ENCODE measurements at places on chromosomes 4 and X. TPM values are rescaled to one million over a fixed set of nuclear protein-coding genes. Genes with fewer than 3 reads are reported as not detected.
A peak's percentile ranks its signal among the peaks of the same experiment; 100 is the strongest.

ATP2B3 gene
- 0.11 TPM for total RNA-seq

UGT2A2 gene
- not detected for total RNA-seq

TXLNG gene
- total RNA-seq, result 6.6 TPM

GPR50 gene
- not detected for total RNA-seq

SYTL4 gene
- total RNA-seq, result 30.6 TPM

ADH1B gene
- not detected for total RNA-seq

ANTXR2 gene
- 42.9 TPM for total RNA-seq

SUPT20HL2 gene
- not detected for total RNA-seq

NMU gene
- total RNA-seq, result 0.20 TPM

ZNF732 gene
- total RNA-seq, result 1.1 TPM

BANK1 gene
- total RNA-seq, result not detected

SEPTIN6 gene
- total RNA-seq, result 16.1 TPM

GRCh38 chr4:83232082-83232481, 52.5 kb downstream of the COQ2 start:
- no peak for DNase-seq

GRCh38 chrX:119646515-119646914, 40.3 kb upstream of the NKRF start:
- no peak for DNase-seq

DNA sequence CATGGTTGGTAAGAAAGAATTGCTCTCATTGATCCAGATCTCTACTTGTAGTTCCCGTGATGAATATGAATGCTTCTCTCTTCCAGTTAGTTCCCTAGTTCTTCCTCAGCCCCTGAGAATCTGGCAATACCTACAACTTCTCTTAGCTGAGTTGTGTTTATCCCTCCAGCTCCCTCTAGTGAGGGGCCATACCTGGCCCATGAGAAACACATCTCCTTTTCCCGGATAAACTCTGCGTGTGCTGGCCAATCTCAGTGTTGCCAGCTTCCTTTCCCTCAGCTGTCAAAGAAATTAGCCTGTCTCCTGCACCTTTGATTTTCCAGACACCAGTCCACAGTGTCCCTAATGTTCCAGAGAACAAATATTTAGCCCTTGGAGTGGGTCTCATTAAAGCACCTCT, 5.7 kb downstream of the CBLL2 start:
- no peak for DNase-seq

- DNase-seq, result no peak
Measured at GRCh38 chrX:78514852-78515251, 144.3 kb downstream of the RTL3 start.

DNA sequence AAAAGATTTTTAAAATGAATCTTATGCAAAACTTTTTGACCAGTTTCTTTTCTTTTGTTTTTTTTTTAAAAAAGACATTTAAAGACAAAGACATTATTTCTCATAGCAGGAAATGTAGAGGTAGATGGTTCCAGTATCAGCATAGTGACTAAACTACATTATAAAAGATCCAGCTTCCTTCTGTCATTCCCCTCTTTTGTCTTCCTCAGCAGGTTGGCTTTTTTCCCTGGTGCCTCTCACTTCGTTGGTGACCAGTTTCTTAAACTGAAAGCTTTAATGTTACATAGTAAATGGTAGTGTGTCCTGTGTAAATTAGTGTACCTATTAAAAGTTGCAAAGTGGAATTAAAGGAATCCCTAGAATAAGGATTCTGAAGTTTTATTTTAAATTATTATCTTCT, 36.1 kb downstream of the DCK start:
- no peak for DNase-seq

- no peak for DNase-seq
Measured at GRCh38 chr4:141921293-141921692, 284.9 kb downstream of the IL15 start.

DNA sequence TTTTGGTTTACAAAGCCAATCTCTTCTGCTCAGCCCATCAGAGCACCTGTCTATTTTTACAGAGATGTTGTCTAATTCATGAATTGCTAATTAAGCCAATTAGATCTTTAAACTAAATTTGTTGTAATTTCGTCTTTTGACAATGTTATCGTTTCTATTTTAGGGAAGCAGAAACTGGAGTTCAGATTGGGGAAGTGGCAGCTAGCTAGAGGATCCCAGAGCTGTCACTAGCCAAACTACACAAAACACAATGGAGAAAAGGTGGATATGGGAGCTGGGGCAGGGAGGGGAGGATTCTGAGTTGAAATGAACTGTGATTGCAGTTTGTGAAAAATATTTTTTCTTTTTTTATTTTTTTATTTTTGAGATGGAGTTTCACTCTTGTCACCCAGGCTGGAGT, 35.8 kb downstream of the CASP3 start:
- DNase-seq, result no peak

- DNase-seq, result no peak
Measured at GRCh38 chrX:24110069-24110468, 39.5 kb upstream of the ZFX start.

DNA sequence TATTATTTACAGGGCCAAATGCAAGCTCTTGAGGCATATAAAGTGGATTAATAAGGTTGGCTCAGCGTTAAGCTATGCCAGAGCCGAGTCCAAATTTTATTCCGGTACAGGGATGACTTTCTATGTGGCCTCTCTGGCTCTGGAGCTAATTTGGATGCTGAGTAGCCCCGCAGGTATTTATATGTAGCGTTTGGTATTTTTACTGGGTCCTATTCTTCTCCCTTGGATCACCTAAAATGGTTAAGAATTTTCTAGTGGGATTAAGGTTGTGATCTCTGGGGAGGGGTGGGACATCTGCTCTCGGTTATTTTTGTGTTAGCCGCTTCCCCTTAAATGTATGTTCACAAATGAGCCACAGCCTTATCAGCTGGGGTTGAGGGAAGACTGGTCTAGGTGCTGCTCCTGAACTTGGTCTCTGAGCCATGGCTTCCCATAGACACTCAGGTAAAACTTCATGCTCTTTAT, 49.4 kb downstream of the FHL1 start:
- DNase-seq, result no peak

GRCh38 chrX:68897118-68897945, 68.5 kb downstream of the EFNB1 start:
- no peak for DNase-seq

- no peak for DNase-seq
Measured at GRCh38 chrX:13662355-13662791, 9.4 kb downstream of the TCEANC start.

GRCh38 chr4:105453550-105454205, 20.2 kb downstream of the PPA2 start:
- DNase-seq, result no peak

DNA sequence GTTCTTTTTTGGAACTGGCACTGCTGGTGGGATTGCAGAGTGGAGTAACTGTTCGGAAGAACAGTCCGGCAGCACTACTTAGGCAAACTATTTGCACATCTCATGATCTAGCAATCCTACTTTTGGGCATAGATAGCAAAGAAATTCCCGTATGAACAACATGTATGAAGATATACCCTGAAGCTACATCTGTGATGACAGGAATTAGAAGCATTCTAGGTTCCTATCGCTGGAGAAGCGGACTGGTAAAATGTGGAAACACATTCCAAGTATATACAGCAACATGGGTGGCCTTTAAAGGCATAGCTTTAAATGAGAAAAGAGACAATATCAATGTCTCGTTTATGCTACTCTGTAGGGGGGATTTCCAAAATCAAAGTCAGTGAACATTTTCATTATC, 3.1 kb downstream of the DCAF16 start:
- DNase-seq, result no peak

DNA sequence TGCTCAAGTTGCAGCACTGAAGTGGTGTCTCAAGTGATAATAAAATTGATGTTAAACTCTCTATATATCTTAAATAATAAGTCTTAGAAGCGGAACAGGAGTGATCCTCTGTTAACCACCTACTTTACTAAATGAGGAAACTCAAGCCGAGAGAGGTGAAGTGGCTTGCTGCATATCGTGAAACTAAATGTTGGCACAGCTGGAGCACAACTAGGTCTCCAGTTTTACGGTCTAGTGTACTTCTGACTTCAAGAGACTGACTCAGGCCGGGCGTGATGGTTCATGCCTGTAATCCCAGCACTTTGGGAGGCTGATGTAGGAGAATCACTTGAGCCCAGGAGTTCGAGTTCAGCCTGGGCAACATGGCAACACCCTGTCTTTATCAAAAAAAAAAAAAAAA, 35.5 kb upstream of the PLS3 start:
- DNase-seq, result no peak

DNA sequence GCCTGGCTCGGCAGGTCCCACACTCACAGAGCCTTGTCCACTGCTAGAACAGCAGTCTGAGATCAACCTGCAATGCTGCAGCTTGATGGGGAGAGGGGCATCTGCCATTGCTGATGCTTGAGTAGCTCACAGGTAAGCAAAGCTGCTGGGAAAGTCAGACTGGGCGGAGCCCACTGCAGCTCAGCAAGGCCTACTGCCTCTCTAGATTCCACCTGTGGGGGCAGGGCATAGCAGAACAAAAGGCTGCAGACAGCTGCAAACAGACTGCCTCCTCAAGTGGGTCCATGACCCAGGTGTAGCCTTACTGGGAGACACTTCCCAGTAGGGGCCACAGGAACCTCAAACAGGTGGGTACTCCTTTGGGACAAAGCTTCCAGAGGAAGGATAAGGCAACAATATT, 110.6 kb upstream of the ADAMTS3 start:
- DNase-seq, result no peak

GRCh38 chr4:175341203-175341755, 423.1 kb downstream of the ADAM29 start:
- DNase-seq, result no peak

DNA sequence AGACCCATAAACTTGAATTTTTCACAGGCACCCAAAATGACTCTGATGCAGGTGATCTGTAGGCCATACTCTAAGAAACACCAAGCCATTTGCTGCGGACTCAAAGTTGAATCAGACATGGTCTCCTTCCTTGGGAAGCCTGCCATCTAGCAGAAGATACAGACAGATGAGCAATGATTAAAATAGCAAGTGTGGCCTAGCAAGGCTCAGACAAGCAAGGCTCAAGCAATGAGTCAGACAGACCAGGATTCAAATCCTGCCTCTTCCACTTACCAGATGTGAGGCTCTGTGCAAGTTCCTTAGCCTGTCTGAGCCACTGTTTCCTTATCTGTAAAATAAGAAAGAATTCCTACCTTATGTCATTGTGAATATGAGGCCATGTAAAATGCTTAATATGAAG, 2.3 kb downstream of the CCDC149 start:
- DNase-seq, result no peak

GRCh38 chrX:78119521-78120227, 15.6 kb downstream of the PGK1 start:
- DNase-seq, result no peak

- no peak for DNase-seq
Measured at GRCh38 chr4:139374251-139374650, 72.0 kb upstream of the NDUFC1 start.

- DNase-seq, result no peak
Measured at GRCh38 chr4:6452897-6453687, 19.3 kb downstream of the PPP2R2C start.

- no peak for DNase-seq
Measured at GRCh38 chr4:29081234-29081955, 1638.8 kb upstream of the PCDH7 start.

GRCh38 chr4:35710343-35710742, 534.0 kb downstream of the ARAP2 start:
- DNase-seq, result no peak

GRCh38 chr4:138659812-138660316, 355.7 kb upstream of the NOCT start:
- DNase-seq, result no peak

DNA sequence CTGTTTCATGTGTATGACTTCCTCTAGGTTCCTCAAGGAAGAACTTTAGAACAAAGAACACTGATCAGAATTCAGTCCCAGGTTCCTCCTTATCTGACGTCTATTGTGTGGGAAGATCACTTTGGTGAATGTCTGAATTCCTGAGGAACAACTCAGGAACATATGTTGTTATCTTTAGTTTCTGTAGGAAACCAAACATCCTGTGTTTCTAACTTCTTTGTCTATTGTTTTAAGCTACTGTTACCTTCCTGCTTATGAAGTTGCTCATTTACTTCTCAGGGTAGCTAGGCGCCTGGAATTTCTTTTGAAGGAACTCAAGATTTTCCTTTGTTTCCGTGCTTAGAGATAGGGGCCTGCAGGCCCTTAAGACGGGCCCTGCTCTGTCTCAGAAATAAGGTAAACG, 46.2 kb downstream of the MAGEB5 start:
- peak; percentile 90 for DNase-seq

DNA sequence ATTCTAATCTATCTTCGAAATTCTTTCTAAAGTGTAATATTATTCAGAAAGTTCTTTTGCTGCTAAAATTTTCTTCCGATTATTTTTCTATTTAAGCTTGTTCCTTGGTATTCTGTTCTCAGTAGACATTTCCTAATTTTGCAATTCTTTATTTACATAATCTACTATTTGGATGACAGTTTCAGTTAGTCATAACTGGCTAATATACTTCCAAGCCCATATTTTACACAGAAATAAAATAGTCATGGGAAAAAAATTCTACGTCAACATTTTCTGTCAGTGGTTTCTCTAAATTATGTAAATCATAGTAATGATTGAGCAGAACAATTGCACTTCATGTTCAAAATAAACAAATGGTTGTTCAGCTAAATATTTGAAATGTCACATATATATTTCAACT, 178.0 kb upstream of the ANKRD50 start:
- no peak for DNase-seq

DNA sequence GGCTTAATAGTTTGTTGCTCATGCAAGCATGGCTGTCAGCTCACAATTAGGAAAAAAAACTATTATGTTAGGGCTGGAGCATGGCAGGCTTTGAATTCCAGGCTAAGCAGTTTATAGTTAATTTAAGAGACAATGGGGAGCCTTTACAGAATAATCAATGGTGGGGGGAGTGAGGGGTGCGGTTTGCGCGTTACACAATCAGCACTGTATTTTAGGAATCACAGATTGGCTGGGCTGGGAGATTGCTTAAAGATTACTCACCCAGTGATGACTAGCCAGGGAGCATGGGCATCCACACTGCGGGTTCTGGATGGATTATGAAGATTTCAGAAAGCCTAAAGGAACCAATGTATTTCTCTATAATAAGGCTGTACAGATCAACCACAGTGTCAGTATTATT, 186.6 kb downstream of the SOX3 start:
- no peak for DNase-seq

DNA sequence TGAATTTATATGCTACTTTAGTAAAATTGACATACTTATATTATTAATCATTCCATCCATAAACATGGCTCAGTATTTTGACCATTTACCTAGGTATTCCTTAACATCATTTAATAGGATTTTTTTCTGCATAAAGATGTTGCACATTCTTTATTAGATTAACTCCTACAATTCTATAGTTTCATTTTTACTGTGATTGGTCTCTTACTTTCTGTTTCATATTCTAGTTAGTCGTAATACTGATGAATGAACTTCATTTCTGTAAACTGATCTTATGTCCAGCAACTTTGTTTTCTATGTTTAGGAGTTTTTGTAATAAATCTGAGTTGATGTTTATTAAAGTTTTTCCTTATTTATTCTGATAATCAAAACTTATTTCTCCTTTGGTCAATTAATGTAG, 278.2 kb upstream of the CXXC4 start:
- no peak for DNase-seq

GRCh38 chr4:95428291-95429070, 120.3 kb downstream of the UNC5C start:
- DNase-seq, result no peak

Measured in pulmonary artery endothelial cell (primary cell).